ENCODE measurements at places on chromosomes 7 and 10. TPM values are rescaled to one million over a fixed set of nuclear protein-coding genes. Genes with fewer than 3 reads are reported as not detected.

The TMEM225B gene
- 1.2 TPM for total RNA-seq

DNA sequence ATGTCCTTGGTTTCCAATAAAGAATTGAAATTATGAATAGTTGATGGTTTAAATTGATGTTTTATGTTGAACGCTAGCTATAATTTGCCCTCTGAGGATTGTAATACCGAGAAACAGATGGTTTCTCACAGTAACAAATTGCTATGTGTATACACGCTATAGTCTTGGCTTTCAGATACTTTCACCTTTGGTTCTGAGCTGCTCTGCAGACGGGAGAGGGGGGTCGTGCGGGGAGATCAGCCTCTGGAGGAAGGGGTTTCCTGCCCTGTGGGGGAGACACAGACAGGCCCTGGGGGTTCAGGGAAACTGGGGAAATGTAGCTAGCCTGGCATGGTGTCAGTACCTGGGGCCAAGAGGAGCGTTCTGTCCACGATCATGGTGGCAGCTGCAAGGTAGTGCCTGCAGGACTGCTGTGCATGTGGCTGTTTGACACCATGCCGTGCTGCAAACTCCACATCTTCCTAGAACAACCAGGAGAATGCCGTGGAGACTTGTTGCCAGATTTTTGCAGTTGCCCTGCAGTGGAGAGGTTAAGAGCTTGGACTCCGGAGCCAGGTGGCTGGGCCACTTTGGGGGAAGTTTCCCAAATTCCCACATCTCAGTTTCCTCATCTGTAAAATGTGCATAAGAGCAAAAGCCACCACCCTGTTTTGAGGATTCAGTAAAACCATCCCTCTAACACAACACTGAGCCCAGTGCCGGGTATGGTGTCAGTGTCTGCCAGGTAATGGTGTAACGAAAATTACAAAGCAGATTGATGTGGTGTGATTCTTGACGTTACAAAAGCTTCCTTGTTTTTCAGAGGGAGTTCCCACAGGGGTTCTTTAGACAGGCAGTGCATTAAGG, 167.9 kb downstream of the CUX1 start:
- no peak overlapping the region for H3K4me3 ChIP-seq
- DNase-seq: no peak
- H3K27ac ChIP-seq: no peak overlapping the region

DNA sequence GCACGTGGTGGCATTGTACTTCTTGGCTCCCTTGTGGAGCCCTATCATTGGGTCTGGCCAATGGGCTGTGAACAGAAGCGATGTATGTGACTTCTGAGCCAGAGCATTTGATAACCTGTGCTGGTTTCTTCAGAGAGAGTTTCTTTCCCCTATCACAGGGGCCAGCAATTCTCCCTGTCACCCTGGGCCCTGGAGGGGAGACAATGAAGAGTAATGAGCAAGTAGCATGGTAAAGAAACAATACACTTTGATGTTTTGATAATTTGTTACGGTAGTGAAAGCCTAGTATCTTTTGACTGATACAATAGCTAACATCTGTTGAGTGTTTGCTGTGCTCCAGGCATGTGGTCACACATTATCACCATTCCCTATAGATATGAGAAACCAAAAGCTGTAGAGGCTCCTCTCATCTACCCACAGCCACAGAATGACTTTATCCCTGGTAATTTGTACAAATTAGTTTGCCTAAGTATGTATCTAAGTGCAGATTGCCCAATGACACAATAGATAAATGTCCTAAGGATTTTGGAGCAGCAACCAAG, 113.4 kb upstream of the SVIL start:
- peak; percentile 61 for DNase-seq
- no peaks in the 10 kb centered on the region for H3K36me3 ChIP-seq
- H3K4me1 ChIP-seq: peaks cover 2% of the 10 kb centered on the region
- no peak overlapping the region for H3K4me3 ChIP-seq

- H3K27me3 ChIP-seq: no peaks in the 10 kb centered on the region
- peaks cover 25% of the 10 kb centered on the region for H3K4me1 ChIP-seq
- DNase-seq: no peak
- no peak overlapping the region for H3K4me3 ChIP-seq
Observed at GRCh38 chr7:134763960-134764359, 15.5 kb upstream of the CALD1 start.

Measured in fibroblast of lung (primary cell).